ENCODE measurements at places on chromosomes 5 and 9.

- no peak for DNase-seq
Measured at GRCh38 chr9:105342147-105342505, 97.7 kb downstream of the SLC44A1 start.

DNA sequence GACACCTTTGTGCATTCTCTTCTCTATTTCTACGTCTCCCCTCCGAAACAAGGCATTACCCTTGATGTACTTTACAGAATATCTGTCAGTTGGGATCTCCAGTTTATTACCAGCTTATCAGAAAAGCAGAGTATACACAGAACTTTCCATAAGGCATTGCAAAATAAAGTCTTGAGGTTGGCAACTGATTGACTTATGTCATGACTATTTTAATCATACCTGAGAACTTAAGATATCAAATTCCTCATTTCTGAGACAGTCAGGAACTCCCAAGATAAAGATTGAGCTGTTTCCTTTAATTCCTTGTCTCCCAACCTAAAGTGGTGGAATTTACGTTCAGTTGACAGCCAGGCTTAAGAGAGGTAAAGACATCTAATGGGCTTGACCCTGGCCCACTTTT, 110.9 kb downstream of the MEF2C start:
- no peak for DNase-seq

DNA sequence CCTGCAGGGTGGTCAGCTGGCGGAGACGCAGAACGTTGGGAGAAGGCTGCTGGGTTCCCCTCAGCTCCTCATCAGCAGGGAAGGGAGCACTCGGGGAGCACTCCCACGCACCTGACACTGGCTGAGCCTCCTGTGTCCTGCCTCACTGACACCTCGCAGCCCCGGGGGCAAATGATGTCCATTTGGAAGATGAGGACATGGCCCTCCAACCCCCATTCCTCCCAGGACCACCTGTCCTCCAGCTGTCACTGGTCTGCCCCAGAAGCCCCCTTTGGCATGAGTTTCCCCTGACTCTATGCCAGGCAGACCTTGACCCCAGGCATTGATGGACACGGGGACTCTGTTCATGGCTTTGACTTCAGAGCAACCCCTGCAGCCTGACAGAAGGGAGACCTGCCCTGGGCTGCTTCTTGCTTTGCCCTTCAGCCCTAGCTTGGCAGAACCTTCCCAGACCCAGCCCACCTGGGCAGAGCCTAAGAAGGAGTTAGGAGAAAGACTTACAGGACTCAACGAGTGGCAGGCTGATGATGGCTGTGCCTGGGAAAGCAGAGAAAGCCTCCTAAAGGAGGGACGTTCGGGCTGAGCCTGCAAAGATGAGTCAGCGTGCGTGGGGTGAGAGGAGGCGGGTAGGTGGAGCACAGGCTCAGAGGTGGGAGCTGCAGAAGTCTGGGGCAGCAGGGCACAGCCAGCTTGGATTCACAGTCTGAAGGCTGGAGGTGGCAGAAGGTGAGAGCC, 90.6 kb downstream of the LMX1B start:
- peak; percentile 26 for DNase-seq

DNA sequence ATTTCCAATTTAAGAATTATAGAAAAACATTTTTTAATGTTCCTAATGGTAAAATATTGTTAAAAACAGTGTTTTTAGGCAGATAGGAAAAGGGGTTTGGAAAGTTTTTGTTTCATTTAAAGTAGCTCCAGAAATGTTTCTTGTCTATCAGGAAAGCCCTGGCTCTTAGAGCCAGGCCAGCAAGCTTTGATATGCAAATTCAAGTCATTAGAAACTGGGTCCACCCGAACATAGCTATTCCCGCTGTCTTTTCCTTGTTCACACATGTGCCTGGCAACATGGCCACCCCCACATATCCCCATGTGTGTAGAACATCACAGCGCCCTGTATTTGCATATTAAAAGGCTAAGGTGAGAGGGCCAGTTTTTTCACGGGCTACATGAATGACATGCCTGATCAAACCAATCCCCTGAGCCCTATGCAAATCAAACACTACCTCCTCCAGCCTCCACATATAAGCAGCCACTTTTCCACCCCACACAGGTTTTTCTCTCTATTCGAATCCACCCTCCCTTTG, 925.3 kb upstream of the CDH10 start:
- no peak for DNase-seq

DNA sequence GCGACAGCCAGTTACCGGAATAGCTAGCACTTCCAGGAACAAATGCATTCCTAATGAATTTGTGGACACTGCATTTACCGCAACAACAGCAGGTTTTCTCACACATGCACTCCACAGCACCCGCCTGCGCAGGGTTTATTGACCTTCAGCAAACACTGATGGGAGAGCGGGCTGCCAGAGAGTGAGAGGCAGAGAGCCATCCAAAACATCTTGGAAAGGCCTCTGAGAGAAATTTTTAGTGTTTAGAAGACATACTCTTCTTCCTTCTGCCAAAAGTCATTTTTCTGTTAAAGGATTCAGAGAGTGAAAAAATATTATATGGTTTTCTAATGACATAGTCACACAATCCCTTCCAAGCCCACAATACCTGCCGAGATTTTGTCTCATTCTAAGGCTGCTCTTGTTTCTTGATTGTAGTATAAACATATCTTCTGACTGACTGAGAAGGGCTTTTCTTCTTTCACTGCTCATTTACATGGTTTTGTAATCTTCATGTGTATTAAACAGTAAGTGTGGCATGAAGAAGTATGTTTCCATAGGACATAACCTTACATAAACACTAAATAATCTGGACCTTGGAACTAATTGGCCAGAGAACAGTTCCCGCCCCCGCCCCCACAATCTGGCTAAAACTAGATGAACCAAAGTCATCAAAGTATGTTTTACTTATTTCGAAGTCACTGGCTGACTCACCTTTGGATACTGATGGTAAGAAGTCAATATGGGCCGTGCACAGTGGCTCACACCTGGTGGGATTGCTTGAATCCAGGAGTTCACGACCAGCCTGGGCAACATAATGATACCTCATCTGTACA, 432.5 kb upstream of the MEF2C start:
- peak; percentile 63 for DNase-seq

GRCh38 chr5:88669371-88670050, 213.5 kb downstream of the MEF2C start:
- DNase-seq: peak; percentile 76

DNA sequence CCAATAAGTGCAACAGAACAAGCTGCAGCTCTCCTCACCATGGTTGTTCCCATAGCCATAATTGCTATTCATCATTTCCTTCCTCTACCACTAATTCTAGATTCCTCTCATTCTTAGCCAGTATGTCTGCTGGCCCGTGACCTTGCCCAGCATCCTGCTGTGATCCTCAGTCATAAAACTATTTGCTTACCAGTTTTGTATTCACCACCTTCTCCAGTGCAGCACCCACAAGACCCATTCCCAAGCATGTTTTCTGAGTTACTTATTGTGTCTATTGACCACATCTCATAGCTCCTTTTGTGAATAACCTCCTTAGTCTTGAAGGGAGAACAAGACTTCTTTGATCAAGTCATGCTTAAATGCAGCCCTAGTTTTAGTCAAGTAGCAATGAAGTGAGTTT, 488.0 kb upstream of the CTNND2 start:
- DNase-seq: no peak

GRCh38 chr5:172664681-172665541, 23.8 kb downstream of the NEURL1B start:
- DNase-seq: no peak

DNA sequence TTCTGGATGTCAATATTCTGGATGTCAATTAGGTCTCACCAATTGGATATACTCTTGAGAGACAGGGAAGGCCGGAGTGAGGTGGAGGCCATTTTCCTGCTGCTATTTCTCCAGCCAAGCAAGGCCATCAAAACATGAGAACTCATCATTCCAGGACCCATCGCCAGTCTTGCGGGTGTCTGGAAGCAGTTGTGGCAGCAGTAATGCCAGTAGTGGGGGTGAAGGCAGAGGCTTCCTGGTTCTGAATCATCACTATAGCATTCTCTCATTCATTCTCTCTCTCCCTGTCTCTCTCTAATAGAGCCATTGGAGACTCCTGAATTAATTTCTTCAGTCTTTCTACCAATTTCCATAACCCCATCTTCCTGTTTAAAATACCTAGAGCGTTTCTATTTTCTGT, 71.8 kb downstream of the EGFLAM start:
- no peak for DNase-seq

GRCh38 chr9:4820168-4820567, 27.4 kb downstream of the RCL1 start:
- no peak for DNase-seq

- peak; percentile 45 for DNase-seq
Measured at GRCh38 chr5:158351485-158352125, 492.7 kb upstream of the CLINT1 start.

DNA sequence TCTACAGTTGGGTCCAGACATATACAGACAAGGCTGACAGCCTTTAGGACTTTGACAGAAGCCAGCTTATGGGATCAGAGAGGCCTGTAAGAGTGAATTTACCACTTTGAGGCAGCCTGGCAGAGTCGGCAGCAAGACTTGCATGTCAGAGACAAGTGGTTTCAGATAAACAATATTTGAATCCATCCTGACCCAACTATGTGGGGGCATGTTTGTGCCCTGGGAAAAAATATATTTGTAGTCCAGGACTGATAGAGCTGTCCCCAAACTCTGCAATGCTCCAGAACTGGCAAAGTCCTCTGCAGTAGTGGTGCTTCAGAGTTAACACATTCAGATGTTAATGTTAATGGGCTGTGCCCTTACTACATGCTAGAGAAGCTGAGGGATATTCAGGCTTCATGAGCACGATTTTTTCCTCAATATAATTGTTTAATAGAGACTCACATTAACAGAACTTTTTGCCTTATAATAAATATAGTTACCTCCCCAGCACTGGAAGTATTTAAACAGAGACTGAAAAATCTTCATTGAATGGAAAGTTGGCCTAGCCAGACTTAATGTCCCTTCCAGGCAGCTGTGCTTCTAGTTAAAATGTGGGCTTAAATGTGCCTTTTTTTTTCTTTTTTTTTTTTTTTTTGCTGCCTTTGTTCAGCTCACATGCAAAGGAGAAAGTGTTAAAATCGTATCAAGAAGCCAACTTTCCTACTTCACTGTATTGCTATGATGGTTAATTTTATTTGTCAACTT, 42.9 kb downstream of the FEM1C start:
- no peak for DNase-seq

GRCh38 chr9:89619424-89620138, 14.8 kb downstream of the GADD45G start:
- DNase-seq: peak; percentile 79

DNA sequence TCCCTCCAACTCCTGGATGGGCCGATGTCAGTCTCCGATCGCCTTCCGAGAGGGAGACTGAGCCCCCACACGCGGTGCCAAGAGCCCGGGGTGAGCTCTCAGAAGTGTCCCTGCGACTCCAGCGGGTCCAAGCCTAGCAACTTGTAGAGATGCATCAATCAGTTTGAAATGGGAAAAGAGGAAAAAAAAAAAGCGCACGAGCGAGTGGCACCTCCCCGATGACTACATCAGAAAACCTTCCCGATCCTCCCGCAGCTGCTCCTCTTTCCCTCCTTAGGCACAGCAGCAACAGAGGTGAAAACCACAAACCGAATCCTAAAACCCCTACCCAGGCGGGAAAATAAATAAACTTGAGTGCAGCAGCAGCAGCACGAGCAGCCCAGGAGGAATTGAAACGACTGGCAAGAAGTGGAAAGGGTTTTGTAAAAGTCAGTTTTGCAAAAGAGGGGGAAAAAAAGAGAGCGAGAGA, 1.0 kb upstream of the EFNA5 start:
- peak; percentile 94 for DNase-seq
